ENCODE measurements at places on chromosomes 2 and 18.

- no peak for DNase-seq
These were observed 181.6 kb upstream of the PXDN start for GRCh38 chr2:1925928-1926327.

DNA sequence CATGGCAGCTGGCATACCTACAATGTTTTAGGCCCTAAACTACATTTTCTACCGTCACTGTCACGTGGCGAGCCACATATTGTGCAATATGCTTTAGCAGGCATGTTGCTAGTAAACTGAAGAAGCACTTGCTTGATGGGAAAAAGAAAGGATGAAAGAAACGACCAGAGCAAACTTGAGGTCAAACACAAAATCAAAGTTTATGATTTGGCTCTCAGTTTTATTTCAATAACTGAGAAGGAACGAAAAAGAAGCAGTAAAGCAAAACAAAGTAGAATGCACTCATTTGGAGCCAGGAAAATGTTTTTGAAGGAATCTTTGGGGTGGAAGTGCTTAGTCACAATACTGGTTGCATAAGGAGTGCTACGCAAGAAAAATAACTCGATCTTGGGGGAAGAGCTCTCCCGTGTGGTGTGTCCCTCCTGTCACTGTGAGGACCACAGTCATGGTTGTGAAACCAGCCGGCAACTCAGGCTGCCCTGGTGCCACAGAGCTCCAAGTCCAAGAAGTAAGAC is 349.8 kb downstream of the RBM43 start:
- DNase-seq = peak; percentile 22

DNA sequence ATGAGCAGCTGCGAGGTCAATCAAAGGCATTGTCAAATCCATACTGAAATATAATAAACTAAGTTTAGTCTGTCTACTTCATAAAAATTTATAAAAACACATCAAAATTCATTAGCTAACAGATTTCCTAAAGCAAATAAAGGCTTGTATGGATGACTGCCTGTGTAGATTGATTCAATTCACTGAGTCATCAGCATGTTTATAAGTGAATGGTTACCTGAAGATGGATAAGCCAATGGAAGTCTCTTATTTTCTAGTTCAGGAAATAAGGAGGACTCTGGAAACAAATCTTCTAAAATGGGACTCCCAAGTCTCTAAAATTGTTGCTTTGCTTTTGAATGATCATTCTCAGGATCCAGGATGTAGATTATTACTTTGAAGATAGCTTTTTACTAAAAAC is 57.0 kb upstream of the HNRNPA3 start:
- no peak for DNase-seq

- DNase-seq = peak; percentile 7
These were observed 760 bp upstream of the CNOT11 start for GRCh38 chr2:101251844-101252407.

GRCh38 chr2:96815326-96816126 is 542 bp upstream of the CNNM3 start:
- no peak for DNase-seq

- DNase-seq = peak; percentile 62
These were observed 37.4 kb downstream of the KLHL29 start for GRCh38 chr2:23422089-23423061.

DNA sequence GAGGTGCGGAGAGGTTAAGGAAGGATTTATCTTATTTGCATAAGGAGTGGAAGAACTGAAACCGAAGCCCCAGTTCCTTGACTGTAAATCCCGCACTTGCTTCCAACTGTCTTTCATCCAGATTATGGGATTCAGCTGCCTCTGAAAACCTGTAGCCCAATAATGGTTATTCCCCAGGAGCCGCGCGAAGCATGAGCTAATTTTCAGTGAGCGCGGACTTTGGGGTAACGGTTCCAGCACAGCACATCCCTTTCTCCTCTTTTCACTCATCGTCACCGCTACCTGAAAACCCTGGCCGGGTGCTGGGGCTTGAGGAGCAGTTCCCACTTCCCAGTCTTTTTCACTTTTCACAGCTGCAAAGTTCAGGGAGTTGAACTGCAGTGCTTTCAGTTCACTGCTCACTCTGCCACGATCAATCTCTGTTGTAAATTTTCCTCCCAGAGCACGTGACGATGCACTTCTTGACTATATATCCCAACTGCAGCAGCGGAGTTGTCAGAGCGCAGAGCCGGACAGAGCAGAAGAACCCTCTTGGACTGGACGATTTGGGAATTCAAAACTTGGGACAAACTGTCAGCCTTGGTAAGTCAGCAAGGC is at the start of gene KCNE4:
Gene KCNE4 (plus strand): TSS at position 498 of the 597 bp plus-strand sequence. CDS start 641 bp downstream, outside the sequence.
- DNase-seq = peak; percentile 91

- no peak for DNase-seq
These were observed 36.1 kb downstream of the INSIG2 start for GRCh38 chr2:118124288-118124891.

- no peak for DNase-seq
These were observed 1.9 kb upstream of the ANKRD39 start for GRCh38 chr2:96859681-96860064.

DNA sequence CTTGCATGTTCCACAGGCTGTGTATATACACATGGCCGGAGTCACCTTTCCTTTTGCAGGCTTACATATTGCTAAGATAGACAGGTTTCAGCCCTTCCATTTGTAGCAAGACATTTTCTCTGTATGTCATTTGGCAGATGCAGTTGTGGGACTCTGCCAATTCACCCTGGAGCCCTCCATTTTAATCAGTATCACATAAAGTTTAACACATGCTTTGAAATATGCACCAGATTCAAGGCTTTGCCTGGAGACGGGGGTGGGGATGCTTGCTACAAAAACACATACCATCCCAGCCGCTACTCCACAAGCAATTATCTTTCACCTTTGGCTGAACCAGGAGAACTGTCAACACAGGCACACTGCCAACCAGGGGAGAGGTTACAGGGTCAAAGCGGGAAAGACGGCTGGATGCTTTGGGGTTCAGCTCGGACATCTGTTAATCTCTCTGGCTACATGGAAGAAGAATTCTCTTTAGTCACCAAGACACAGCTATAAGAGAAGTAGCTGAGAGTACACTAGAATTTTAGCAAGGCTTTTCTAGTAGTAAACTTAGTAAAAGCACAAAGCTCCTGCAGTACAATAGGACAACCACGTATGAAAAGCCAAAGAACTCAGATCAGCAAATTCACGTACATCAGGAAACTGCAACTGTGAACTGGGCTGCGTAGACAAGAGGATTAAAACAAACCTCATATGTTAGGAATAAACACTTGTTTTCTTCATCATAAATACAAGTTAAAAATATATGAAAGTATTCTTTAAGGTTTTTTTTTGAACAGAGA is 130.9 kb downstream of the EXOC6B start:
- DNase-seq = no peak

DNA sequence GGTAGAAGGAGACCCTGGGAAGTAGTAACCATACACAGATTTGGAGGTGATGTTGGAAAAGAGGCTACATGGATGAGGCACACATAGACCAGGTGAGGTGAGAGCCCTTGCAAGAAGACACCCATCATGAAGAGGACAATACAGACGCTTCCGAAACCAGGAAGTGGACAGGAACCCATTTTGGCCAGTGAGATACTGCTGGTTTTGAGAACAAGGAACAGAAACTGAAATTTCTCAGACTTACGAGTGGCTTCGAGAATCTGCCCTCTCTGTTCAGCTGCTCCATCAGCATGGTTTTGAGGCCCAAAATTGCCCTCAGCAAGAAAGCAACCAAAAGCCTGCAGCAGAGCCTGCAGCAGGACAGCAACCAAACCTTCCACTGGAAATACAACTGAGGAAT is 479.1 kb upstream of the NRXN1 start:
- no peak for DNase-seq

DNA sequence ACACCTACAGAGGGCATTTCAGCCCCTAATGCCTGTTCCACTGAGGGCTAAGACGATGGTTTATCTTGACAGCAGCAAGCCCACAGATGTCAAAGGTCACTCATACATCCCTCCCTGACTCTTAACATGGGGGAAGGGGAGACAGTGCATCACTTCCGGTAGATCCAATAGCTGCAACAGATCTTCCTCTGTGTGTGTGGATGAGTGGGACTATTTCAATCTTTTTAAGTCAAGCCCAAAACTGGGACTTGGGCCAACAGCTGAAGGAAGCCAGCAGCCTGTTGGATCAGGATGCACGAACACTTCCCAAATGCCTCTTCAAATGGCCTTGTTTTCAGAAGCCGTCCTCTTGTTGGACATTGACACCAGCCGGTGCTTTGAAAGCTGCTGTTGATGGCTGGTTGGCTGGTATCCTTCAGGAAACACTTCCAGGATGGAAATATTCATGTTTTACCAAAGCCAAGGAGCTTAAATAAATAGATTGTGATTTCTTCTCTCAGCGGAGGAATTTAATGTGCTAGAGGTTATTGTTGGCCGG is 59.2 kb downstream of the IL1R2 start:
- peak; percentile 17 for DNase-seq

- no peak for DNase-seq
These were observed 41.9 kb downstream of the EVA1A start for GRCh38 chr2:75518638-75519465.

DNA sequence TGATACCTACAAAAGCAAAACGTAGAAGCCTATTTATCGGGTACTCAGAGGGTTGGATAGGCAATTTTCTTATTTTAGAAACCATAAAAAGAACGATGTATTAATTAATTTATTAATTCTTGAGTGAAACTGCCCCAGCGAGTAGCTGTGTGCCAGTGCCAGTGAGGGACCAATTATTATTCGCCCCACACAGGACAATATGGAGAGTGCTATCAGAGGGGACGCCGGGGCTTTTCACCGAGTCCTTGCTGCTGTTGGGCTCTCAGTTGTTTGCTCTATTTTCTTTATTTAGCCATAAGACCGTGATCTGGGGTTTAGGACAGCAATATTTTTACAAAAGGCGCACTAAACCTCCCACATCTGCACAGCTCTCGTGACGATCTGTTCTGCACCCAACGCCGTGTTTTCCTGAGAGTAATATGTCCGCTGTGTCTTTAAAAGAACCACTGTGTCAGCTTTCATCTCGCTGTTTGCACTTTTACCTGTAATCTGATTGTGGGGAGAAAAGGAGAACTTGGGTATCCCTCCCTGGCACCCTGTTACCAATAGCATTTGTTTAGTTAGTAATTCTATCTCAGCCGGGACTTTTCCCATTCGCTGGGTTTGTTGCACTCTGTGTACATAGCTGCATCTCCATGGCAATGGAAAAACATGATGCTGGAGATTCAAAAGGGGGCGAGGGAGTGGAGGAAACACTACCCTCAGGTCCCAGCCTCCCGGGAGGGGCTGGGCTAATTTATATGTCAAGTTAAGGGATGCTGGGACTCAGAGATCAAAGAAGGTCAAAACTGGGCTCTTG is 30.1 kb upstream of the ZNF516 start:
- DNase-seq = peak; percentile 56

DNA sequence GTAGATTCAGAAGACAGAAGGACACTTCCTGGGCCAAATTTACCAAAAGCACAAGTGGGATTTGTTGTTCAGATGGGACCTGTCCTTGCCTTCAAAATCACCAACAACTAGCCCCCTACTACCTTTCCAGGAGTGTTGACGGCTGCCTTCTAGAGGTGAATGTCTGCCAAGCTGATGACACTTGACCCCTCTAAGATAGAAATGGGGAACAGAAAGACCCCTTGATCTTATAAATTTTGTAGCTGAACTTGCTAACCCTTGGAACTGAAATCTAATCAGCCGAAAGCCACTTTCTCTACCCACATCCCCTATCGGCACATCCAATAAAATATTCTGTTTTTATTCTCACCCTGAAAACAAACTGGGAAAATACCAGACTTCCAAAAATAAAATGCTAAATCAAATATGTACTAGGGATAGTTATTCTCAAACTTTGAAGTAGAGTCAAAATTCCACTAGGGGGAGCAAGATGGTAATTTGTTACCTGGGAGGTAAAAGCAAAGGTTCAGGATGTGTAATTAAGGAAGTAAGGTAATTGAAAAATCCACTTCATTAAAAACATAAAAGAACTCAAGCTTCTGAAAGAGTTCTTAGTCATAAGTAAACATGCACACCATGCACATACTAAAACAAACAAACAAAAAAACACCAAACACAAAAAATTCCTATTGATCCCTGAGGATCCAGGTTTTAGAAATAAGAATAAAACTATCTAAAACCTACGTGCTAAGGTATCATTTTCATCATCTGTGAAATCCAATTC is 119.2 kb downstream of the ANKRD44 start:
- DNase-seq = peak; percentile 50

DNA sequence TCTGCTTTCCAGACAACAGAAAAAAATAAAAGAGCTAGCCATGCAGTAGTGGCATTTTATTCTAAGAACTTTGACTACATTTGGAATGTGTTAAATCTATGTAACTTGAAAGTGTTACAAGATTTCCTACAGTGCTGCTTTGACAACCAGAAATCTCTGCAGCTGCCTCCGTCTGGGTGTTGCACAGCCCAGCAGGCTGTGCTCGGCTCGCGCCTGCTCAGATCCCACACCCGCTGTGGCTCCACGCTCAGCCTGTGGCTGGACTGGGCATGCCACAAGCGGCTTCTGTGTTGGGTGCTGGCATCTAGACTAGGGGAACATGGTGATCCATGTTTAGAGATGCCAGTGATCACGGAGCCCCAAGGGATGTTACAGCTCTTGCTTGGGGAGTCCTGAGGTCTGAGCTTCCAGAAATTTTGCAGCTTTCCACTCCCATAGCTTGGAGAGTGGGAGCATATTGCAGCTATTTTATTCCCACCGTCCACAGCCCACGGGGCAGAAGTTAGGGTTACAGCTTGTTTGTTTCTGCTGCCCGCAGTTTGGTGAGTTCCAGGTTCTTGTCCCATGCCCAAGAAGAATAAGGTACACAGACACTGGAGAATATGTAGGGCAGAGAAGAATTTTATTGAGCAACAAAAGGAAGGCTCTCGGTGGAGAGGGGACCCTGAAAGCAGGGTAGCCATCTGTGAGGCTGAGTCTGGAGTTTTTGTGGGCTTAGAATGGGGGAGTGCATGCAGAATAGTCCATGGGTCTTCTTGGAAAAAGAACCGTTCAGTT is 44.1 kb downstream of the FAM171B start:
- DNase-seq = no peak

DNA sequence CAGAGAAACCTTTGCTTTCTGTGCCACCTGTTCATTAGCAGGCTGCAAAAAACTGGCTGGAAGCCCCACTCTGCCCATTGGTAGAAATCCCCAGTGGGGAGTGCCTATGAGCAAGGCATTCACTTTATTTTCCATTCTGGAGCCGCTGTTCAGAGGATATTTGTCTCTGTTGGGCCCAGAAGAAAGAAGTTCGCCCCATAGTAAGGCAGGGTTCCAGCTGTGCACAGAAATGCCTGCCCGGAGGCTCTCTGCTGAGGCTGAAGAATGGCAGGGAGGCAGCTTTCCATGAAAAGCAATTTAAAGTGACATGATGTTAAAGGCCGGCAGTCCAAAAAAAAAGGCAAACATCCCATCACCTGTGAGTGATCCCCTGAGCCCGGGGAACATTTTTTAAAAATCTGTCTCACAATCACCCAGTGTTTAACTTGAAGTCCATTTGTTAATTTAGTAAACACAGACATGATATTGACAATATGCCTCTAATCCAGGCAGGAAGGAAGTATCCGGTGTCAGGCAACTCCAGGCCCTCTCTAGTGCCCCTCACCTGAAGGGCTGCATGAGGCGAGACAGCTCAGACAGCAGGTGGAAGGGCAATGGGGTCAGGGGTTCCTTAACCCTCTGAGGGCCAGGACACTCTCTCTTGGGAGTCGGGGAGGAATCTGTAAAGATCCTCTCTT is 265.1 kb upstream of the SIX2 start:
- DNase-seq = no peak
